ENCODE measurements at places on chromosomes 3 and 15. TPM values are rescaled to one million over a fixed set of nuclear protein-coding genes. Genes with fewer than 3 reads are reported as not detected.

RBPMS2 gene
- total RNA-seq = 0.91 TPM

GOLGA8R gene
- total RNA-seq = 0.86 TPM

ADGRG7 gene
- not detected for total RNA-seq

DNA sequence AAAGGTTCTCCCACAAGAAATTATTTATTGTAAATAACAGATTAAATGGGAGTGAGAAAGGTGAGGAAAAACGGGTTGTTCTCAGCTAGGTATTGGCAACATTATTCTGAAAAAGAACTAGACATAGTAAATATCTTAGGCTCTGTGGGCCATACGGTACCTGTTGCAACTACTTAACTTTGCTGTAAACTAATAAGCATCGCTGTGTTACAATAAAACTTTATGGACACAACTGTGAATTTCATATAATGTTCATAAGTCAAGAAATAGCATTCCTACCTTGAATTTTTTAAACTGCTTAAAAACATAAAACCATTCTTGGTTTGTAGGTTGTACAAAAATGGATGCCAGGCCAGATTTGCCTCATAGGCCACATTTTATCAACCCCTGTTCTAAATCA lies 183.9 kb downstream of the TBC1D5 start:
- no peak for DNase-seq

DNA sequence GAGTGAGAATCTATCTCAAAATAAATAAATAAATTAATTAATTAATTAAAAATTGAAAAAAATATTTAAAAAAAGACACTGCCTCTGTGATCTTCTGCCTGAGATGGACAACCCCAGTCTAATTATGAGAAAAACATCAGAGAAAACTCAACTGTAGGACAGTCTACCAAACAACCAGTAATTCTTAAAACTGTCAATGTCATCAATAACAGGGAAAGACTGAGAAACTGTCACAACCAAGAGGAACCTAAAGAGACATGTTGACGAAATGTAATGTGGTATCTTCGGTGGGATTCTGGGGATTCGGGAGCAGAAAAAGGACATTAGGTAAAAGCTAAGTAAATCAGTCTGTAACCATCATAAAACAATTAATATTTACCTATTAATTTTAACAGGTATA lies 265.4 kb upstream of the LMCD1 start:
- no peak for DNase-seq
